ENCODE measurements at places on chromosomes 4 and X.

DNA sequence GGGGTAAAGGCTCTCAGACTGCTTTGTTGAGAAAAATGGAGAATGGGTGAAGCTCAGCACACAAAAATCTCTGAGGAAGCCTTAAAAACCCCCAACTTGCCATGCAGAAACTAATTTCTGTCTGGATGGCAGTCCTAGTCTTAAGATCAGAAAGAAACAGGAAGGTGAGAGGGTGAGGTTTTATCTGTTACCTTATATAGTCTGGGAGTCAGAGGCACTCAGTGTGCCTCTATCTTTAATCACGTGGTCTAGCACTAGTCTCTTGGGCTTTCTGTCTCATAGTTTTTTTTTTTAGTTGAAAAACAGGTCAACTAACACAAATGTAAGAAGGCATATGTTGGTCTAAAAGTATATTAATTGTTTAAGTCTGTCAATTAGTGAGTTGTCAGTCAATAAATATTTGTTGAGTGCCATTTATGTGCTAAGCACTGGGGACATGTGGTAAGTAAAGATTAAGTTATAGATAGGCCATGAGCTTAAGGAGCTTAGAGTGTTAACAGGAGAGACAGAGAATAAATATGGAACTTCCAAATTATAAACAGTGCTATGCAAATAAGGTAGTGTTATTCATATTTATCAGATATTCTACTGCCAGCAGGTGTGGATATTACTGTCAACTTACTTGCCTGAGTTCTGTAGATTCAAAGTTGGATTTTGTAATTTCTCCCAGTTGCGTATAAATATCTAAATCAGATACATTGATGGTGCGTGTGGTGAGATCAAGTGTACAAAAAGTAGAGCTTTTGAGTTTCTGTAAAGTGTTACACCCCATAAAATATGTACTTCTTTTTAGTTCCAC, 7.0 kb downstream of the CYBB start:
- peak; percentile 1 for DNase-seq

DNA sequence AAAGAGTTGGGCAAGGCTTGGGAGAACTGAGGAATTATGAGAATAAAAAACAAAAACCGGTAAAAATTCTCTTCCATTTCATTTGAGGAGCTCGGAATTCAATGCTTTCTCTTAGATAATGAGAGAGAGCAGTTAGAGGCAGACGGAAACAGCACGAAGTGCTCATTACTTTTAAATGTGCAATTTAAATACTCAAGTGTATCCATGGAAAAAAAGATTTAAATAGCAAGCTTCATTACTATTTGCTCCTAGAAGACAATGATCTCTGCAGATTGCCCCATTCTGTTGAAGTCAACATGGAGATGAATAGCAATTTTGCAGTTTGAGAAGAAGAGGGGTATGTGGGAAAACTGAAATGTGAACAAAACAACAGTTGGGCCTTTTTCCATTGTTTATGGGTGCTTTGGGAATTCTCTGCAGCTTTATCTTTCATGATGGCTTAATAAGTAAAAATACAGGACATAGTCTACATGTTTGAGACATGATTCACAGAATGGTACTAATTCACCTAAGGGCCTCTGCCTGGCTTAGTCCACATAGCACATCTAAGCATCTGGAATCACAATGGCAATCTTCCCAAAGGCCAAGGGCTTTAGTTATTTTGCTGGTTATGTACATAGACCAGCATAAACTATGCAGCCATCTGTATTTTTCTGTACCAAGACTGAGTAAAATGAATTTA, 512.7 kb upstream of the FAT1 start:
- no peak for DNase-seq

DNA sequence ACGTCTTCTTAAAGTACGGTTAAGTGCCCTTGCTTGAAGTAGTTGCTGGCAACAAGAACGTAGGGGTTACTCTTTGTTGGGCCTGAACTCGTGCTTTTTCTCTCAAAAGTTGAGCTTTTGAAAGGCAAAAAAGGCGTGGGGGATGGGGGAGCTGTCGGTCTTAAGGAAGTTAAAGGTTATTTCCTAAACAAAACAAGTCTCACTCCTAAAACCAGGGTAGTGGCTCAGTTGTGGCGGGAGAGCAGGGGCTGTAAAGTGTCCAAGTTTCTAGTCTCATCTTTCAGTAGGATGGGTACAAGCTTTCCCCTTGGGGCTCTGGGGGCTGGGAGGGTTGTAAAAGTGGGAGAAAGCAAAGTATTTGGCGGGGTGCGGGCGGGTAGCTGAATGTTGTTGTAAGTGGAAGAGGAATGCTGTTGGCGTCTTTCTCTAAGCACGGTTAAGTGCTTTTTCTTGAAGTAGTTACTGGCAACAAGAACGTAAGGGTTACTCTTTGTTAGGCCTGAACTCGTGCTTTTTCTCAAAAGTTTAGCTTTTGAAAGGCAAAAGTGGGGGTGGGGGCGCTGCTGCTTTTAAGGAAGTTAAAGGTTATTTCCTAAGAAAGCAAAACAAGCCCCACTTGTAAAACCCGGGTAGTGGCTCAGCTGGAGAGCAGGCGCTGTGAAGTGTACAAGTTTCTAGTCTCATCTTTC, 904 bp upstream of the WDR1 start:
- DNase-seq, result peak; percentile 46

GRCh38 chrX:148310426-148311165, 189.8 kb upstream of the AFF2 start:
- no peak for DNase-seq

- no peak for DNase-seq
Observed at GRCh38 chr4:82721819-82722423, 76.7 kb downstream of the SCD5 start.

DNA sequence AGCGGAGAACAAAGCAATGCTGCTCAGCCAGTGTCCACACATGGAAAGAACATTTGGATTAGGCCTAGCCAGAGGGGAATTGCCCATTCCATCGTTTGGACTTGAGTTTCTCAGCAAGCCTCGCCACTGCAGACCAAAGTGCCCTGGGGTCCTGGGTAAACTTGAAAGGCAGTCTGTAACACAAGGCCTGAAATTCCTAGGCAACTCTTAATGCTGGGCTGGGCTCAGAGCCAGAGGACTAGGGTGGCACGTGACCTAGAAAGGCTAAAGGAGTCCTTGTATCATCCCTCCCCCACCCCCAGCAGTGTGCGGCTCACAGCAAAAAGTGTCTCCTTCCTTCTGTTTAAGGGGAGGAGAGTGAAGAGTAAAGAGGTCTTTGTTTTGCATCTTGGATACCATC, 210.4 kb upstream of the ARX start:
- no peak for DNase-seq

- DNase-seq, result no peak
Observed at GRCh38 chr4:956531-957230, 16.7 kb downstream of the DGKQ start.

- DNase-seq, result no peak
Observed at GRCh38 chrX:19795307-19795706, 92.1 kb downstream of the SH3KBP1 start.

- no peak for DNase-seq
Observed at GRCh38 chr4:23978002-23978401, 88.2 kb upstream of the PPARGC1A start.

DNA sequence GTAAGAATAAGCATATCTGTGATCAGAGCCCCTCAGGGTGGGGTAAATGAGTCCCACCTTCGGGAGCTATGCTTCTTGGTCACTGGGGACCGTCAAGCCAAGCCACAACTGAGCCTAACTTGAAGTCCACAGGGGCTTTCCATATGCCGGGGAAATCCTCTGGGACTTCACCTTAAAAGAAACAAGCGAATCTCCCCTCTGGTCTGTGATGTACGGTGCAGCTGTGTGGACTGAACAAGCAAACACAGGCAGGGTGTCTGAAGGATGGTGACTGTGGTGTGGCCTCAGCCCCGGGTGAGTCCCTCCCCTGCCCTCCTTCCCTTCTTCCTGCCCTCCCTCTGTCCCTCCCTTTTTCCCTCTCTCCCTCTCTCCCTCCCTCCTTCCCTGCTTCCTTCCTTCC, 29.7 kb upstream of the PPP2R2C start:
- DNase-seq, result no peak

DNA sequence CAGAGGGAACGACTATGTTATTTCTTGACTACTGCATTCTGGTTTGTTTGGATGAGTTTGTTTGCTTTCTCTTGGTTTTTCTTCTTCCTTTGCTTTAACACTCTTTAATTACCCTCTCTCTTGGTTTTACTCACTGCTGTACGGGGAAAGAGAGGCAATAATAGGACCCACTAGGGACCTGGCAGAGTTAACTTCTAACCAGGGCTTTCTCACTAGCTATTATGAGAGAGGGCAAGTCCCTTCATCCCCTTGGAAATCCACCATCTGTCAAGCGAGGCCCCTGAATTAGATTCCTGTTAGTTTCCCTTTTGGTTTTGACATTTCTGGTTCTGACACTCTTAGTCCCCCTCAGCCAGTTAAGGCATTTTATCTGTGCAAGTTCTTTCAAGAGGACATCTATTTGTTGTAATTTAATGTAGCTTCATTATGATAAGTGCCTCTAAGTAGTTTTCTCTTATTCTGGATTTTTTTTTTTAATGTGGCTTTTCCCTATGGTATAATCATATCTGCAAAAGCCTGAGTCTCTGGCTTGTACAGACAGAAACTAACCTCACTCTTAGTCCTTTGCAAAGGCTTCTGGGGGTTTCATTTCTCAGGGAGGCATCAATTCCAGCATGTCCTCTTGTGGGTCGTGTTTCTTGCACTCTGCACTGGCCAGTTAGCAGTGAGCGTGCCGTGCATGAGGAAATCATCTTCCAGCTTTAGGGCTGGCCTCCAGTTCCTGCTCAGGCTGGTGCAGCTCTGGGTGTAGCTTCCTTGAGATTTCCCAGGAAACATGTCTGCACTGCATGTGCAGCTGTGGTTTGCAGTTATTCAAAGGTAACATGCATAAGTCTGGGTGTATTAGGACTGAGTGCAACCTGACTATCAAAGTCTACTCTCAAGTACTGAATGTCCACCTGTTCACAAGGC, 221.3 kb downstream of the STIM2 start:
- no peak for DNase-seq

DNA sequence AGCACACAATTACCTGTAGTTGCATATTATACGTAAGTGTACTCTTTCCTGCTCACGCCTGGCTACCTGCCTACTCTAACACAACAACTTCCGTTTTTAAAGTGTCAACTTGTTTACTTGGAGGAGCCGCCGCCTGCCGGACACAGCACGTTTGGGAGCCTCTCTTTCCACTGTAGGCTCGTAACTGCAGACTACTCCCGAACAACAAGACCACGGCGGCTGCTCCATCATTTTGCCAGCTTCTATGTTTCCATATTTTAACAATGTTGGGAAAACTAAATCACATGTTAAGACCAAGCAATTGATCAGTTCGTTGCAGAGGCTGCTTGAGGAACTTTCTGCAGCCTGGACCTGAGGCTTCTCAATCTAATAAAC, 841 bp downstream of the MTNR1A start:
- DNase-seq, result no peak

Data from SIG-M5 (cell line).